ENCODE measurements at places on chromosomes 2 and 18.

DNA sequence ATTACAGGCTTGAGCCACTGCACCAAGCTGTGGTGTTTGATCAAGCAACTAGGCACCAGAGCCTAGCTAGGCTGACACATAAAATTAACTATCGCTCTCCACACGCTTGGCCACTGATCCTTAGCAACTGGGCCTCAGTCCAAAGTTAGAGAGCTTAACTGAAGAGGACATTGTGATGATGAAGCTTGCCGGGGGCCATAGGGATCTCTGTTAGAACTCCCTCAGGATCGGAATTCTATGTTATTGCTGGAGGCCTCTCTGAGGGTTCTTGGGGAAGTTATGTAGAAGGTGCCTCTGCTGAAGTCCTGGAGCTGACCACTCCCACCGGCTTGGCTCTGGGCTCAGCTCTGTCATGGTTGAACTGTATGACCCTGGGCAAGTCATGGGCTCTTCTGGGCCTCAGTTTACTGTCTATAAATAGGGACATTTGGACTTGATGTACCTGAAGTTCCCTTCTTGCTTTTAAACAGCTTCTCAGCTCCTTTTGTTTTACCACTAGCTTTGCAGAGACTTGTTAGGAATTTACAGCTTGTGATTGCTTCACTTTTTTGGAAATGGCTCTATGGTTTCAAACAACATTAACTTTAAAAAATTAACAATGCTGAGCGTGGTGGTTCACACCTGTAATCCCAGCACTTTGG, 44.1 kb downstream of the GATA6 start:
- DNase-seq: no peak

DNA sequence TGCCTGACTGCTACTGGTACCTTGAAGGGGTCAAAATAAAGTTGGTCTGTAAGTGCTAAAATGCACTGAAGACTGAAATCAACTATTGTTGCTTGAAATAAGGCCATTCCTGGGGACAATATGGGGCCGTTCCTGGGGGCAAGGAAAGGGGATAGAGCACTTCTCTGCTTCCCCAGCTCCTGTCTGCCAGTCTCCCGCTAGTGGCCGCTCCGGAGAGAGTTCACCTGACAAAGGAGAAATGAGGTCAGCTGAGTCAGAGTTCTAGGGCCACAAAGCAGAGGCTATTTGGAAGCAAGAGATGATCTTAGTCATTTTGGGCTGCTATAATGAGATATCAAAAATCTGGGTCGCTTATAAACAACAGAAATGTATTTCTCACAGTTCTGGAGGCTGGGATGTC, 345.9 kb downstream of the TSN start:
- no peak for DNase-seq

GRCh38 chr2:119349289-119349688, 17.3 kb downstream of the C2orf76 start:
- DNase-seq: no peak

DNA sequence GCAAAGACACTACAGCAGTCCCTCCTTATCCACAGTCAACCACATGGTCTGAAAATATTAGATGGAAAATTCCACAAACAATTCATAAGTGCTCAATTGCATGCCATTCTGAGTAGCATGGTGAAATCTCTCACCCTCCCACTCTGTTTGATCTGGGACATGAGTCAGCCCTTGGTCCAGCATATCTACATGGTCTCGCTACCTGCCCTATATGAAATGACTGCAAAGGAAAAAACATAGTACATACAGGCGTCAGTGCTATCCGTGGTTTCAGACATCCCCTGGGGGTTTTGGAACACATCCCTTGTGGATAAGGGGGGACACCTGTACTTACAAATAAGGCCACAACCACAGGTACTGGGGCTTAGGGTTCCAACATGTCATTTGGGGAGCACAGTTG, 73.7 kb downstream of the CABLES1 start:
- DNase-seq: no peak

DNA sequence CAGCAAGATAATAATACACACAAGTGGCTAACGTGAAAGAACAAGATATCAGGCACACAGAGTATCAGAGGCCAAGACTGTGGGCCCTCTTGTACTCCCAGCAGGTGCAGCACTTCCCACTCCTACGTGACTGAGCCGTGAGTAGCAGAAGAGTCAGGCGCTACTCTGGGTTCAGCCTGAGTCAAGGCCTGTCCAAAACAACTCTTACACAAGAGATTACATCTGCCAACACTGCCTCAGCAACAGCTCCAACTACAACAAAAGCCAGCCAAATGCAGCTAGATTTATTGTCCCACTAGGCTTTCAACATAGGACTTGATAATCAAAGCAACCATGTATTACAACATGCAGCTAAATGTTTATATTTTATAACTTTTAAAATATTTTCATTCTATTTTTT, 56.2 kb downstream of the ITSN2 start:
- no peak for DNase-seq

- DNase-seq: no peak
These were observed 100.2 kb upstream of the MYCN start for GRCh38 chr2:15840148-15840547.

- DNase-seq: no peak
These were observed 35.0 kb downstream of the ITGA6 start for GRCh38 chr2:172462373-172462848.

- DNase-seq: no peak
These were observed 253.2 kb downstream of the NEDD4L start for GRCh38 chr18:58297198-58297597.

GRCh38 chr18:38497266-38497665, 931.7 kb upstream of the CELF4 start:
- DNase-seq: no peak

DNA sequence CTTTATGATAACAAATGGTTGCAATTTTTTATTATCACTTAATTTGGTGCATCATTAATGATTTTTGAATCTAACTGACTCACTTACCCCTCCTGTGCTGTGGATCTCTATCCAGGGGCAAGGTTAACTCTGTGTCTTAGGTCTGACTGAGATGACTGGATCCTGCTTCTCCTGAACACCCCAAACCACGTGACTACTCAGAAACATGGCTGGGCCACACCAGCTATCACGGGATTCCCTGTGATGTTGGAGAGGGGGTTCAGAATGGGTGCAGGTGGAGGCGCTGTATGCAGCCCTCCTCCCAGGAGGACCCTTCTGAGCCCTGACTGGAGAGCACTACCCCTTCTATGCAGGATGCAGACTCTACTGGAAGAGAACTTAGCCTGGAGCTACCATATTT, 152.4 kb upstream of the CAPN13 start:
- DNase-seq: no peak

GRCh38 chr2:71150082-71150816, 19.8 kb downstream of the MPHOSPH10 start:
- DNase-seq: no peak

- no peak for DNase-seq
These were observed 262.0 kb downstream of the HAUS1 start for GRCh38 chr18:46366201-46366600.

DNA sequence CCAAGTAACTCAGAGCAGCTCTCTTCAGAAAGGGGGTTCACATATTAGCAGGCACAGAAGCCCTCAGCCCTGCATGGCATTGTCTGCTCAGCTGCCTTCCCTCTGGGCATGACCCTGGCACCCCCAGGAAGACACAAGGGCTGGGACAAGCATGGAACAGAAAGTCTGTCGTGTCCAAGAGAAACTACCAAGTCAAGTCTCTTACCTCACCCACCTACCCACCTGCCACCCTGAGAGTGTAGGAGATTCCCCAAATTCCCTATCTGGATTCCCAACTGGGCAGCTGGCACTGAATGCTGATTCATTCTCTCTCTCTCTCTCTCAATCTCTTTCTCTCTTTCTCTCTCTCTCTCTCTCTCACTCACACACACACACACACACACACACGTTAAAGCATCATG, 21.6 kb downstream of the SMAD7 start:
- DNase-seq: no peak

GRCh38 chr2:220025207-220025606, 397.8 kb downstream of the SLC4A3 start:
- no peak for DNase-seq

DNA sequence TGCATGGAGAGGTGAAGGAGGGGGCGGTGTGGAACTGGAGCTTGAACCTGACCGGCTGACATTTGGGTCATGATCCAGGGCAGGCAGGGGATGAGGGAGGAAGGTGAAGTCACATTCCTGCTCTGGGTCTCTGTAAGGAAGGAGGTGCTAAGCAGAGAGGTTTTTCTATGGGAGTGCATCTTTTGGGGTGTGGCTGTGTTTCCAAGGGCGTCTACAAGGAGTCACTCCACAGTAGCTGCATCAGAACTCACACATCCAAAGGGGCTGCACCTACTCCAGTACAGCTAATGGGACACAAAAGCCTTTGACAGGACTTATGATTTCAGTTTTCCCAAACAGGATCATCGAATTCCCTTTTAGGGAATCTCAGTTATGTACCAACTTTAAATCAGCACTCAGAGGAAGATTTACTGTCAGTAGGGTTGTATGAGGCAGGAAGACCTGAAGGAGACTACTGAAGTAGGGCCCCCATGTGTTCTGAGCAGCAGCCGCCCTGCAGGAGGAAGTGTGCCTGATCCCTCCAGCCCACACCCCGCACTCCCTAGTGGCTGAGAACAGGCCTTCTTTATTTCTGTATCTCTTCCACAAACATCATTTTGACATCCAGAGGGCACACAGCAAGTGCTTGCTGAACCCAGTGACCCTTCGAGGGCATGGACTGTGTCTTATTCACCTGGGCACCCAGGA, 137.2 kb downstream of the CELF4 start:
- no peak for DNase-seq

DNA sequence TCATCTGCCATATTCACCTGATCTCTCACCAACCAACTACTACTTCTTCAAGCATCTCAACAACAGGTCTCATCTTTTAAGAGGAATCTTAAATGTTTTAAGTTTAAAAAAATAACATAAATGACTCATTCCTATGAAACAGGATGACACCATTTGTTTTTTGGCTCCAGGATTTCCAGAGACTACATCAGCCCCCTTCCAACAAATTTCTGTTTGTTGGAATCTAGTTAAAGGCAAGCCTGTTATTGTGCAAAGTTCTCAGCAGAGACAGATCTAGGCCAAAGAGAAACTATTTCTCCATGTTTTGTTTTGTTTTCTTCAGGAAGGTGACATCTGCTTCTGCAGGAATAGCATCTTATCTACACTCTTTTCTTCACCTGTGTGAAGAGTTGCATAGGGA, 204.8 kb upstream of the SH3BP4 start:
- no peak for DNase-seq

GRCh38 chr18:79570266-79571201, 109.1 kb upstream of the CTDP1 start:
- DNase-seq: no peak

DNA sequence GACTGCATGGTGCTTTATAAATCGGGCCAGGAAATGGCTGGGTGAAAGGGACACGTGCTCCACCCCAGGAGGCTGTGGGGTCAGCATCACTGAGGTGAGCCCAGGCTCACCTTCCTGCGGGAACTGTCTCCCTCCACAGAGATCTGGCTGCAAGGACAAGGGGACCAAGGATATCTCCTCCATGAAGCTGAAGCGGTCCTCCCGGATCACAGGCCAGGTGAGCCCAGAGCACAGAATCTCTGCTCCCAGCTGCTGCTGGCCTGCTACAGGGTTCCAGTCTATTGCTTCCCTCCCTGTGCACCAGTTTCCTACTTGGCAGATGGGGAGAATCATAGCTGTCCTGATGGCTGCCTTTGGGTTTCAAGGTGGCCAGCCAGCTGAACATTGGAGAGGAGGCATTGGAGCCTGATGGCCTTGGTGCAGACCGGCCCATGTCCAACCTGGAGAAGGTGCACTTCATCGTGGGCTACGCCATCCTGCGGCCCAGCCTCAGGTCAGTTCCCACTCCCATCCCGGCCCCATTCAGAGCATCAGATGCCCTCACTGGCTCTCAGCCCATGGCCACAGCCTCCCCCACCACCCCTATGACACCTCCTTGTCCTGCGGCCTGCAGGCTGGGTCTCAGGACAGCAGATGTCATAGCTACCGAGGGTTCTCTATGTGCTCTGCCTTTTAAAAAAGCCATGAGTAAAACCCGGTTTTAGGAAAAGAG, 33.7 kb upstream of the GPR17 start:
- no peak for DNase-seq

DNA sequence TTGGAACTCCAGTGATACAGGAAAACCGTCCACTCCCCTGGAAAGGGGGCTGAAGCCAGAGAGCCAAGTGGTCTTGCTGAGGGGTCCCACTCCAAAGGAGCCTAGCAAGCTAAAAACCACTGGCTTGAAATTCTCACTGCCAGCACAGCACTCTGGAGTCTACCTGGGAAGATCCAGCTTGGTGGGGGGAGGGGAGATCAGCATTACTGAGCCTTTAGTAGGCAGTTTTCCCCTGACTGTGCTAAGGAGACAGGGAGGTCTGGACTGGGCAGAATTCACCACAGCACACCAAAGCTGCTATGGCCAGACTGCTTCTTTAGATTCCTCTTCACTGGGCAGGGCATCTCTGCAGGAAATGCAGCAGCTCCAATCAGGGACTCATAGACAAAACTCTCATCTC, 510.7 kb upstream of the LRRTM1 start:
- DNase-seq: no peak

GRCh38 chr2:218398437-218399390, 954 bp upstream of the CTDSP1 start:
- DNase-seq: peak; percentile 28

- DNase-seq: no peak
These were observed 1.2 kb downstream of the PAX3 start for GRCh38 chr2:222297600-222297935.

GRCh38 chr2:852168-852567, 98.5 kb upstream of the SNTG2 start:
- DNase-seq: no peak

DNA sequence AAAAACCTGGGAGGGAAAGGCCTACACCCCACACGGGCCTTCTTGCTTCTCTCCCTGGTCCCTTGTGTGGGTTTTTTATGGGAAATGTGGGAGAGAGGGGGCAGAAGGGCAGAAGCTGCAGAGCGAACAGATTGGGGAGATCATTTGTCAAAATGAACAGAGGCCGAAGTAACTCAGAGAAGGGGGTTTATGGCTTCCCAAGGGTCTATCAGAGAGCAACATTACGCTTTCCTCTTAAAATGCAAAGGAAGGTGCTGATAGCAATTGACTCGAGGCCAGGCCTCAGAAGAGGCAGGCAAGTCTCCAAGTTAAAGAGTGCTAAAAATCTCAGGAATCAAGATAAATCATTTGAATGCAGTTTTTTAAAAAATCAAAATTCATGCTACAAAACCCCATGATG, 101.5 kb downstream of the SGPP2 start:
- DNase-seq: no peak

DNA sequence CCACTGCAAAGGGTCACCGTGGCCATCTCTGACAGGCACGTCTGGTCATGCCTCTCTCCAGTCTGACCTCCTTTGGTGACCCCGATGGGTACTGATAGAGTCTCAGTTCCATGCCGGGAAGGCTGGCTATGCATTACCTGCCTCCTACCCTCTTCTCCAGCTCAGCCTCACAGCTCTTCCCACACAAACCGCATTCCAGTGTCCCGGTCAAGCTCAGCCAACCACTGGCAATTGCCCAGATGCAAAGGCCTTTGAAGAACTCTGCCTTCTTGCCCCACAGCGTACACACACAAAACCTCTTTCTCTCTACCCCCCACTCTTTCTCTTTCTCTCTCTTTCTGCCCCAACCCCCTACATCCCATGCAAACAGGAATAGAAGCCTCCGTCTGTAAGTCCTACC, 37.6 kb downstream of the TMEM163 start:
- DNase-seq: no peak

GRCh38 chr18:30674596-30674995, 367.9 kb downstream of the DSC3 start:
- no peak for DNase-seq
